Activated CD8-positive, alpha-beta memory T cell treated with anti-CD3 and anti-CD28 coated beads for 1 hour (primary cell): ENCODE measurements at places on chromosomes 3 and 15.

GRCh38 chr3:60594025-60594424, 657.2 kb downstream of the FHIT start:
- no peak for DNase-seq

GRCh38 chr3:62550439-62550838, 177.1 kb upstream of the FEZF2 start:
- no peak for DNase-seq

GRCh38 chr3:123395235-123395634, 53.7 kb downstream of the ADCY5 start:
- DNase-seq, result no peak

GRCh38 chr3:186788482-186789370, 5.3 kb downstream of the EIF4A2 start:
- no peak for DNase-seq

GRCh38 chr3:27423463-27423862, 54.3 kb upstream of the NEK10 start:
- DNase-seq, result no peak
